ENCODE measurements at places on chromosomes 1 and 21. TPM values are rescaled to one million over a fixed set of nuclear protein-coding genes. Genes with fewer than 3 reads are reported as not detected.
A peak's percentile ranks its signal among the peaks of the same experiment; 100 is the strongest.

The S100A9 gene
- total RNA-seq, result 0.33 TPM

DNA sequence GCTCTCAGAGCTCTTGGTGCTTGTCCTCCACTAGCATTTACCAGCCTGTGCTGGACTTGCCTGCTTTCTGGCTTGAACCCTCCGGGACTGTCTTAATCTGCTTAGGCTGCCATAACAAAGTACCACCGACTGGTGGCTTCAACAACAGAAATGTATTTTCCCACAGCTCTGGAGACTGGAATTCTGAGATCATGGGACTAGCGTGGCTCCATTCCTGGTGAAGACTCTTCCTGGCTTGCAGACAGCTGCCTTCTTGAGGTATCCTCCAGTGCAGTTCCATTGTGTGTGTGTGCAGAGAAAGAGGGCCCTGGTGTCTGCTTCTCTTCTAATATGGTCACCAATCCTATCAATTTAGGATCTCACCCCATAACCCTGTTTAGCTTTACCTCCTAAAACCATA is 22.0 kb upstream of the RCAN1 start:
- DNase-seq, result no peak

- no peak for DNase-seq
These were observed 18.0 kb upstream of the RABGGTB start for GRCh38 chr1:75768016-75768415.

DNA sequence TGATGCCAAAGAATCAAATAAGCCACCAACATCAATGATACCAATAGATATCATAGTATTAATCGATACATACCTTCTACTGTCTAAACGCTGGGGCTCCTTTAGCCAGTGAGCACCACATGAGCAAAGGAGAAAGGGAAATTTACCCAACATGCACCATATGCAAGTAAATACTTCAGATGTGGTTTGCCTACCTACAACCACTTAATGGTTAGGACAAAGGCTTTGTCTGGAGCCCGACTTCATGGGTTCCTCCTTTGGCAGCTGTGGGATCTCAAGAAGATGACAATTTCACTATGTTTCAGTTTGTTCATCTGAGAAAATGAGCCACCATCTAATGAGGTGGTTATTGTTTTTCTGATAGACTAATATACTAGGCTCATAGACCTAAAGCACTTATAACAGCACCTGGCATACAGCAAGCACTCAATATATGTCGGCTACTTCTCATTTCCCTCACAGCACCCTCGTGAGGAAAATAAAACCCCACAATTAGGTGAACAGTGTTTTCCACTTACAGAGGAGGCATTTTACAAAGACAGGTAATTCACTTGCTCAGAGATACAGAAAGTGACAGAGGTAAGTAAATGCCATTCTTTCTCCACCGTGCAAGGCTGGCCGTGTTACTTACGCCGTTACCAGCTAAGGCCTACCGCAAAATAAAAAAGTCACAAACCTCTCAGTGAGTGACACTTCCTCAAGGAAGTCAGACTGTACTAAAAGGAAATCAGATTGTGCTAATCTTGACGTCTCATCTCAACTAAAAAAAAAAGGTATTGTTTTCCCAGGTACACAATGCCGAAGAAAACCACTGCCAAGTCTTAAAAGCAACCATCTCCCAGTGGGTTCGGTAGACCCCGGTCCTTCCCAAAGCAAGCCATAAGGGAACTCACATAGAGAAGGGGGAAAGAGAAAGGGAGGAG is 1.6 kb downstream of the TTC13 start:
- no peak for DNase-seq

- peak; percentile 66 for DNase-seq
These were observed at the start of gene PRKAA2 for GRCh38 chr1:56644919-56645676. TSS of gene PRKAA2 (plus strand) at chr1:56645314. CDS start at chr1:56645388, 74 bp downstream.

The RIPK4 gene
- 20.1 TPM for total RNA-seq

The SNX7 gene
- total RNA-seq, result 12.9 TPM

DNA sequence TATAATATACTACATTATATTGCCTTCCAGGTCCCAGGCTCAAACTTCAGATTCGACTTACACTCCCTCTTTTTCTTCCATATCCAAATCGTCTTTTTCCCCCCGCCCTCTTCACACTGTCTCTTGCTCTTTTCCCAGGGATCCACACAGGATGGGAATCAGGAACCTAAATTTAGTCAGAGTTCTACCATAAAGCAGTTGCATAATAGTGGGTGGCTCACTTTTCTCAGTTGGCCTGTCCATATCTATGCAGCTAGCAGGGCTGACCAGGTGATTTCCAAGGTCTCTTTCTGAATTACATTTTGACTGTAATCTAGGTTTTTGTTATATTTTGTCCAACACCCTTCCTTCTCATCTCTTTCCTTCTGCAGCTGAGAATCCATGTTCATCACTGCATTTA is 7.7 kb upstream of the BCAS2 start:
- DNase-seq, result no peak

DNA sequence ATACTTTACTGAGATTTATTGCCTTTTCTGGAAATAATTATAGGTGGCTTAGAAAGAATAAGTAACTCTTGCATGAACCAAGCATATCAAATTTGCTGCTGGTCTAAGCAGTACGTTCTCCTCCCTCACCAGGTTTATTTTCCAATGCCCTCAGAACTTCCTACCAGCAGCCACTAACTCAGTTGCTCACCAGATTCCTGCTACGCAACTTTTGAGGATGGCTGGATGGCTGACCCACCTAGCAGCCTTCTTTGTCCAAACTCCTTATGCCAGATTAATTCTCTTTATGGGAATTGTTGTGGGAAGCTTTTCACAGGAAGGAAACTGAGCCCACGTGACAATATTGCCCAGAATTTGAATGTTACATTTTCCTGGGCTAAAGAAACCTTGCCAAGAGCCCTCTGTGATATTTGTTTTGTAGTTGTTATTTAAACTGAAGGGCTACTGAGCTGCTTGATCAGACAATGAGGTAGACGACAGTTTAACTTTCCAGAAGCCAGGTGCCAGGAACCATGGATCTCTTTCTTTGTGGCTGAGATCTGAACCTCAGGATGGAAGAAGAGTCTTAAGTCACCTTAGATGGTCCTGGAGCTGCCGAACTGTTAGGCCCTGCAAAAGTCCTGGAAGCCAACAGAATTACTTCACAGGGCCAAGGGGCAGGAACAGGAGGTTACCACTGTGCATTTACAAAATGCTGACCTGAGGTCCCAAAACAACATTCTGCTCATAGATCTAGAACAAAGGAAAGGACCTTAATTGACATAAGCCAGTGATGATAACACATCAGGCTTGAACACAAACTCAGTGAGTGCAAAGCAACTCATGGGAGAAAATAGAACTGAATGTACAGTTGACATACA is 85.5 kb upstream of the ATP1A1 start:
- DNase-seq, result no peak

- DNase-seq, result no peak
These were observed 28.3 kb downstream of the PDE4B start for GRCh38 chr1:65820983-65821382.

DNA sequence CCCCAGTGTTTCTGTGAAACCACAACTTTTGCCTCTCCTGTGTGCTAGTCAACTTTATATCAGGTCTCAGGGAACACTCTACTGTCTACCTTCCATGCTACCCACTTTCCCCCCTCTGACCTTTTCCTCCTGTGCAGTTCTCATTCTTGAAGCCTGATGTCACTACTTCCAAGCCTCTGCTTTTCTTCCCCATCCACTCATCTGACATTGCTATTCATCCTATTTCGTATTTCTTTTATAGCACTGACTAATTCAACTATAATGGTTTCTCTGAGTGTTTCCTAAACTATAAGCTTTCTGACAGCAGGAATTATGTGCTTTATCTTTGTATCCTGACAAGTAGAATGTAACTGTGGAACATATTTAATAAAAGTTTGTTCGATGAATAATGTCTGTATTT is 18.2 kb upstream of the DPH5 start:
- no peak for DNase-seq

GRCh38 chr1:40477678-40478053 is 576 bp downstream of the ZFP69 start:
- DNase-seq, result no peak

GRCh38 chr1:234125283-234125682 is 220.8 kb downstream of the SLC35F3 start:
- peak; percentile 90 for DNase-seq

The OR10Z1 gene
- total RNA-seq, result not detected

- DNase-seq, result no peak
These were observed 215.4 kb downstream of the ZNF648 start for GRCh38 chr1:181846001-181846645.

- DNase-seq, result peak; percentile 24
These were observed 54.3 kb upstream of the HNRNPU start for GRCh38 chr1:244918421-244919319.

The CCDC17 gene
- total RNA-seq, result 2.4 TPM

- DNase-seq, result no peak
These were observed at the start of gene KRTAP10-6 for GRCh38 chr21:44592446-44593311. TSS of gene KRTAP10-6 (minus strand) at chr21:44592505. CDS start at chr21:44592484, 21 bp downstream.

DNA sequence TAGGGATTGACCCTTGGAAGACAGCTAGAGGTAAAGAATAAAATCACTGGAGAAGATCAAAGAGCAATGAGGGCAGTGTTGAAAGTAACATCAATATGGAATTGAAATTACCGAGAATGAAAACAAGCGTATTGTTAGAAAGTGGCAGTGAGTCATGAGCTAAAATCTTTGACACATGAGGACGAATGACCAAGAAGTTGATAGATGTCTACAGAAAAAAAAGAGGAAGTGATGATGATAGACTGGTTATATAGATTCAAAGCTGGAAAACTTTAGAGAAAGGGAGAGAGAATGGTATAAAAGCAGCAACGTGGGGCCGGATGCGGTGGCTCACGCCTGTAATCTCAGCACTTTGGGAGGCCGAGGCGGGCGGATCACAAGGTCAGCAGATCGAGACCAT is 12.5 kb upstream of the DNM3 start:
- DNase-seq, result no peak

The EPHB2 gene
- 13.1 TPM for total RNA-seq

GRCh38 chr1:70090875-70091274 is 114.5 kb downstream of the LRRC40 start:
- DNase-seq, result no peak

DNA sequence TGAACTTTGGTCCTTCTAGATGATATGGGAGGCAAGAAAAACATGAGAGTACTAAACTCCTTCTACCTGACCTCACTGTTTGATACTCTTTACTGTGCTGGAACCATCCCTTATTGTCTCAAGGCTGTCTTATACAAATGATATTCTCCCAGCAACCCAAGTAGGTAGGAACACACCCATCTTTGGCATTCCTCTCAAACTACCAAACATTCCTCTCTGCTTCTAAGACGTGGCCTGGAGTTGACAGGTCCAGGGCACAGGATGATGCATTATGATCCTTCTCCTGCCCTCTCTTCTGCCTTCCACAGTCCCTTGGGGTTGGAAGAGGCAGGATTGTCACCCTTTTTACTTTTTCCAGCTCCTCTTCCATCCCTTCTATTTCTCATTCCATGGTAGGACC is 90.5 kb downstream of the SPATA17 start:
- no peak for DNase-seq

DNA sequence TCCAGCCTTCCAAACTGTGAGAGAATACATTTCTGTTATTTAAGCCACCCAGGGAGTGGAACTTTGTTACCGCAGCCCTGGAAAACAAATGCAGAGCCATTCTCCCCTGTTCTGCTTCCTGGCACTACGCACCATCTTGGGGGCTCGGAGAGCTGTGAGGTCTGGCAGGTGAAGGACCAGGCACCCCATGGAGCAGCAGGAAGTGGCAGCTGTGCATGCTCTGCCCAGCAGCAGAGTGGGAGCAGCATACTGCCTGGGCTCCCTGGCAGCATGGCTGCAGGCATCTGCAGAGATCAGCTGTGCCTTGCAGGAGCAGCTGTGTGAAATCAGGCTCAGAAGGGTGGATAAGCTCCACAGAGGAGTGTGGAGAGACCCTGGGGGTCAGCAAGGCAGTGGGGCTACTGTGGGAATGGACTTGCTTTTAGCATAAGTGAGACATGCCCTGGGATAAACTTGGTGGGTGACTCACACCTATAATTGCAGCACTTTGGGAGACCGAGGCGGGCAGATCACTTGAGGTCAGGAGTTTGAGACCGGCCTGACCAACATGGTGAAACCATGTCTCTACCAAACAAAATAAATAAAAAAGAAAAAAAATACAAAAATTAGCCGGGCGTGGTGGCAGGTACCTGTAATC is 17.7 kb upstream of the ZSCAN20 start:
- no peak for DNase-seq

The VASH2 gene
- 251 TPM for total RNA-seq

GRCh38 chr1:27116232-27116631 is 38.7 kb downstream of the SLC9A1 start:
- DNase-seq, result no peak

The MLLT11 gene
- 12.7 TPM for total RNA-seq

DNA sequence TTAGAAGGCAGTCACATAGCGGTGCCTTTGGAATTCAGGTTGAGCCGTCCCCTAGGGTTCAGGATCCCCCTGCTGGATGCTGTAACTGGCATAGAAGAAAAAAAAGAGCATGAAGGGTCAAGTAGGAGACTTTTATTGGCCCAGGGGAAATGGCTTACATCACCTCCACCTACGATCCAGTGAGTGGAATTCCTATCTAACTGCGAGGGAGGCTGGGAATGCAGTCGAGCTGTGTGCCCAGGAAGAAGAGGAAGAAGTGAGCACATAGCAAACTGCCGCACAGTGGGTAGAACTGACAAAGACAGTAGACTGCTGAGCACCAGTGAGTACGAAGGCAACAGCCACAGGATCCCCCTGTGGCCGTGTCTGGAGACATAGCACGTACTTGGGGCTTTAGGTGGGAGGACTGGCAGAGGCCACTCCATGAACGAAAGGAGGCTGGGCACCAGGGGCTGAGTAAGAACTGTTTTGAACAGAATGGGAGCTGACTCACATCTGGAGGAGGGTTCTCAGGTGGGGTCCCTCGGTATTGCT is 79.2 kb downstream of the RNF220 start:
- peak; percentile 36 for DNase-seq

The CELA3A gene
- 9.6 TPM for total RNA-seq

- DNase-seq, result no peak
These were observed 73.0 kb downstream of the DAP3 start for GRCh38 chr1:155761736-155762405.

- DNase-seq, result no peak
These were observed 29.7 kb upstream of the PRDM15 start for GRCh38 chr21:41908829-41909228.

GRCh38 chr1:29584776-29585175 is 348.5 kb downstream of the PTPRU start:
- DNase-seq, result no peak

GRCh38 chr1:186183219-186183618 is 191.8 kb downstream of the TPR start:
- DNase-seq, result no peak

GRCh38 chr1:39919545-39919944 is 17.8 kb upstream of the MYCL start:
- peak; percentile 61 for DNase-seq

The THEM5 gene
- total RNA-seq, result not detected

- no peak for DNase-seq
These were observed 190.6 kb upstream of the NFIA start for GRCh38 chr1:60891765-60892164.

The S100B gene
- total RNA-seq, result 0.34 TPM

The APOBEC4 gene
- total RNA-seq, result not detected

The TEKT2 gene
- 2.0 TPM for total RNA-seq

The NCAM2 gene
- total RNA-seq, result 0.64 TPM

Measured in WTC11 (cell line).